ENCODE measurements at places on chromosomes 16 and 17. TPM values are rescaled to one million over a fixed set of nuclear protein-coding genes. Genes with fewer than 3 reads are reported as not detected.

The ADAMTS18 gene
- total RNA-seq, result 81.7 TPM

The TNP2 gene
- total RNA-seq, result not detected

The CDH11 gene
- 73.2 TPM for total RNA-seq

The ARHGDIG gene
- total RNA-seq, result 0.57 TPM

The CDK5R1 gene
- 2.4 TPM for total RNA-seq

The GRAPL gene
- 37.7 TPM for total RNA-seq

The BEAN1 gene
- not detected for total RNA-seq
